ENCODE measurements at places on chromosomes 7 and 10.
A peak's percentile ranks its signal among the peaks of the same experiment; 100 is the strongest.

DNA sequence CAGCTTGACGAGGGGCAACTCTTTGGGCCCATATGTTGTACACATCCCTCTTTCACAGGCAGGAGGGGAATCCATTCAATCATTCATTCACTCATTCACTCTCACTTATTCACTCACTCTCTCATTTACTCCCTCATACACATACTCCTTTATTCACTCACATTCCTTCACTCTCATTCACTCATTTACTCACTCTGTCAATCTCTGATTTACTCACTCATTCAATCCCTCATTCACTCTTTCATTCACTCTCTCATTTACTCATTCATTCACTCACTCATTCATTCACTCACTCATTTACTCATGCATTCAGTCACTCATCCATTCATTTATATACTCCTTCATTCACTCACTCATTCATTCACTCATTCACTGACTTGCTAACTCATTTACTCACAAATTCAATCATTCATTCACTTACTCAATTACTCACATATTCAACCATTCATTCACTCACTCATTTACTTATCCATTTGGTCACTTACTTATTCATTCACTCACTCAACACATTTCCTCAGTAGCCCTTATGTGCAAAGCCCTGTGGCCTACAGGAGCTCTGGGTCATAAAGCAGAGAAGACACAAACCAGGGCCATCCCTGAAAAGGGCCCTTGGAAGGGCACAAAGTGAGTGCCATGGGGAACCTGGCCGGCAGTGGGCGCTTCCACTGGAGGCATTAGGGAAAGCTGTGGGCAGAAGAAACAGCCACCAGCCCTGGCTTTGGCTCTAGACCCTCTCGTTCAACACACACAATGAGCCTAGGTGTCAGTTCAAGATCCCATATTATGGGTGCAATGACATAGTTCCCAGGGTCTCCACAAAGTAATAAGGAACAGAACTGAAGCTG, 26.0 kb downstream of the HIP1 start:
- no peak for DNase-seq

DNA sequence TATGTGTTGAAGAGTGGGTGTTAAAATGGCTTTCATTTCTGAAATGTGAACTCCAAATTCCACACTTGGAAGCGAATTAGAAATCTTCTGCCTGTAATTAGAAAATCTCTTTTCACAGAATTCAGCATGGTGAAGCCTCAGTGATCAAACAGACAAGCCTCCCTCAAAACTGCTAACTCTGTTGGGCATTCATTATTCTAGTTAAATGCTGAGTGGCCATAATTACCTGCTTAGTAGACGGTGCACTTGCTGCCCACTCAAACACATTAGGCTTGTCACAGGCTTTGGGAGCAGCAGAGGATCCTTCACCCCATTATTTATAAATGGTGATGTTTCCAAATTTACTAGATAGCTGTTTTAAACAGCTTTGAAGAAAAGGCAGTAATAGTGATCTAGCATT, 177.2 kb upstream of the PCLO start:
- DNase-seq: no peak

GRCh38 chr10:101607124-101607523, 19.0 kb downstream of the DPCD start:
- peak; percentile 76 for DNase-seq

GRCh38 chr7:126803060-126803665, 449.6 kb downstream of the GRM8 start:
- DNase-seq: peak; percentile 81

DNA sequence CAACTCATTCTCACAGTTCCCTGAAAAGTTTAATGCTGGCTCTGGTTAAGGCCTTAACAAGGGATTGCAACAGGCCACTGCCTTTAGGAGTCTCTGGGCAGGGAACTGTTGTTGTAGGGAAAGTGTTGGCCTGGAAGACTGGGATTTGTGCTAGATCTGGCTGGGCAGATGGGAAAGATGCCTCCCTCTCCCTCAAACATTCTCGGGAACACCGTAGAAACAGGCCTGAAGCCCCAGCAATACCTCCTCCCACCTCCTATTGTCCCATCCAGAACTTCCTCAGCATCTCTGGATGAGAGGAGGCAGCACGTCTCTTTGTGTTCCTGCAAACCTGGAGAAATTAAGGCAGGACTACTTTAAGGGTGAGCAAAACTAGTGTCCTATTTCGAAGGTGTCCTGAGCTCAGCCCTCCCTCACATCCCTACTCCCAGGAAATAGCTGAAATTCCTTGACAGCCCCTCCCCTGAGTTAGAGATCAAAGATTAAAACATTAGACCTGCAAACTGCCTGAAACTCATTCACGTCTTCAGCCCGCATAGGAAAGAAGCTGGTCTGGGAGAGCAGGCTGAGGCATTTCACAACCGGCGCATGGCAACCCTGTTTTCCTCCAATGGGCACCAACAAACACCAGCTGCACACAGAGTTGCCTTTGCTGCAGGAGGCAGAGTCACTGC, 10.9 kb upstream of the MAP3K8 start:
- DNase-seq: peak; percentile 52

- DNase-seq: no peak
Observed at GRCh38 chr7:29945259-29945809, 44.3 kb downstream of the SCRN1 start.

DNA sequence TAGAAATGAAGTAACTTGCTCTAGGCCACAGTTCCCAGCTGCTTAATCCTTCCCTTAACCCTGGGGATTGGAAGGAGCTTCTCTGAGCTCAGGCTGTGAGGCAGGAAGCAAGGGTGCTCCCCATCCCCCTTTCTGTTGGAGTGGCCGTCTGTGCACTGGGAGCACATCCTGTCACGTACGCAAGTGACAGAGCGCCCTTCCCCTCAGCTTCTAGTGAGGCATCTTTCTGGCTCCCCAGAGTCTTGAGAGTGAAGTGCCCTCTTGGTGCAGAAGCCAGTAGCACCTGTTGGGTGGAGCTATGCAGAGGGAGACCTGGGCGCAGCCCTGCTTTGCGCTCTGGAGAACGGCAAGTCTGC, 47.8 kb downstream of the SHH start:
- DNase-seq: no peak

DNA sequence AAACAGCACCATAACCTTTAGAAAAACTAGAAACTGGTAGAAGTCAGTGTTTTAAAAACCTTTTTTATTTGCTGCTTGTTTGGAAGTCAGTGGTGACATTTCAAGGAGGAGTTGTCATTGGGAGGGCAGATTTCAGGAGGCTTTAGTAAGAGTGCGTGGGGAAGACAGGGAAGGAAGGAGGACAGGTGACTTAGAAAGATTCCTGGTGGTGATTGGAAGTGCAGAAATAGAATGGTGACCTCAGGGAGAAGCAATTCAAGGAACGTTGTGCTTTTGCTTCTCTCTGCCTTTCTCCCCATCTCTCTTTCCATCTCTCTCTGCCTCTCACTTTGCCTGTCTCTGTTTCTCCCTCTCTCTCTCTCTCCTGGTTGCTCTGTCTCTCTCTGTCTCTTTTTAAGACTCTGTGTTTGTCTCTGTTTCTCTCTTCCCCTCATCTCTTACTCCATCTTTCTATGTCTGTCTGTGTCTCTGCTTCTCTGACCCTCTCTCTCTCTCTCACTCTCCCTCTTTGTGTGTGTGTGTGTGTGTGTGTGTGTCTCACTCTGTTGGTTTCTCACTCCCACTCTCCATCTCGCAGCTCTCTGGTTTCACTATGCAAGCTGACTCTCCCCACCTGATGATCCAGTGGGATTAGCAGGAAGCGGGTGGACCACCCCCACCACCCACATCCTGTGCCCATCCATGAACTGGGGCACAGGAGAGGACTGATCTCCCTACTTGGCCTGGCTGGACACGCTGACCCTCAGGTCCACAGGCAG, 10.9 kb upstream of the PFKP start:
- DNase-seq: no peak

DNA sequence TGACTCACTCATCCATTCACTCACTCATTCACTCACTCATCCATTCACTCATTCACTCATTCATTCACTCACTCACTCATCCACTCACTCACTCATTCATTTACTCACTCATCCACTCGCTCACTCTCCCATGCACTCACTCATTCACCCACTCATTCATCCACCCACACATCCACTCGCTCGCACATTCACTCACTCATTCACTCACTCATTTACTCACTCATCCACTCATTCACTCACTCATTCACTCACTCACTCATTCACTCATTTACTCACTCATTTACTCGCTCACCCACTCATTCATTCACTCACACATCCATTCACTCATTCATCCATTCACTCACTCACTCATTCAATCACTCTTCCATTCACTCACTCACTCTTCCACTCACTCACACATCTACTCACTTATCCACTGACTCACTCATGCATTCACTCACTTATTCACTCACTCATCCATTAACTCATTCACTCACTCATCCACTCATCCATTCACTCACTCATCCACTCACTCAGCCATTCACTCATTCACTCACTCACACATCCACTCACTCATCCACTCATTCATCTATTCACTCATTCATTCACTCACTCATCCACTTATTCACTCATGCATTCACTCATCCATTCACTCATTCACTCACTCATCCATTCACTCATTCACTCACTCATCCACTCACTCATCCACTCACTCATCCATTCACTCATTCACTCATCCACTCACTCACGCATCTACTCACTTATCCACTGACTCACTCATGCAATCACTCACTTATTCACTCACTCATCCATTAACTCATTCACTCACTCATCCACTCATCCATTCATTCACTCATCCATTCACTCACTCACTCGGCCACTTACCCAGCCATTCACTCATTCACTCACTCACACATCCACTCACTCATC, 74.0 kb downstream of the CARD11 start:
- no peak for DNase-seq

DNA sequence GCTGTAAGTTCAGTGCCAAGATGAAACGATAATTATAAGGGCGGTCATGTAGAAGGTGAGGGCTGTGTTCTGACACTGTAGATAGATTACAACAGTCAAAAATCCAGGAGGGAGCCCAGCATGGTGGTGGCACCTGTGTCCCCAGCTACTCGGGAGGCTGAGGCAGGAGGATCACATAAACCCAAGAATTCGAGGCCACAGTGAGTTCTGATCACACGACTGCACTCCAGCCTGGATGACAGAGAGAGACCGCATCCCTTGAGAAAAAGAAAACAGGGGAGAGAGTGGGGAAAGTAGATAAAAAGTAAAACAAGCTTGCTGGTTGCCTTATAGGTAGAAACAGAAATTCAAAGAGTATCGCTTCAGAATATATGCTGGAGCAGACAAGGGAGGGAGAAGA, 52.1 kb downstream of the KCNH2 start:
- DNase-seq: no peak

DNA sequence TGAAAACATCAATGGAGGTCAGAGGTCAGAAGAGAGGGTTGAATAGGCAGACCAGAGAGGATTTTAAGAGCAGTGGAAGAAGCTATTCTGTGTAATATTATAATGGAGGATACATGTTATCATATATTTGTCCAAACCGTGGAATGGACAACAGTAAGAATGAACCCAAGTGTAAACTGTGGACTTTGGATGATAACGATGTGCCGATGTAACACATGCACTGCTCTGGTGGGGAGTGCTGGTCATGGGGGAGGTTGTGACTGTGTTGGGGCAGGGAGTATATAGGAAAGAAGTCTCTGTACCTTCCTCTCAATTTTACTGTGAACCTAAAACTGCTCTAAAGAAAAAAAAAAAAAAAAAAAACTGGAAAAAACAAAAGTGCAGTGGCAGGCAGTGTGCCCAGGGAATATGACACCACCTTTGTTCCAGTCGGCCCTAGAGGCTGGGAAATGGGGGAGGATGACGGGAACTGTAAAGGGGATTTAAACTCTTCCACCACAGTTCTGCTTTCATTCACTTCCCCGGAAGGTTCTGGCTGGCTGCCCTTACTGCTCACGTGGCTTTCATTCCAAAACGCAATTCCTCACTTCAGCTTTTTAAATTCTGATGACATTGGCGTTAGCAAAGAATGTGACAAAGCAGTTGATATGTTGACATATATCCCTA, 113.7 kb upstream of the ANKRD1 start:
- peak; percentile 50 for DNase-seq

DNA sequence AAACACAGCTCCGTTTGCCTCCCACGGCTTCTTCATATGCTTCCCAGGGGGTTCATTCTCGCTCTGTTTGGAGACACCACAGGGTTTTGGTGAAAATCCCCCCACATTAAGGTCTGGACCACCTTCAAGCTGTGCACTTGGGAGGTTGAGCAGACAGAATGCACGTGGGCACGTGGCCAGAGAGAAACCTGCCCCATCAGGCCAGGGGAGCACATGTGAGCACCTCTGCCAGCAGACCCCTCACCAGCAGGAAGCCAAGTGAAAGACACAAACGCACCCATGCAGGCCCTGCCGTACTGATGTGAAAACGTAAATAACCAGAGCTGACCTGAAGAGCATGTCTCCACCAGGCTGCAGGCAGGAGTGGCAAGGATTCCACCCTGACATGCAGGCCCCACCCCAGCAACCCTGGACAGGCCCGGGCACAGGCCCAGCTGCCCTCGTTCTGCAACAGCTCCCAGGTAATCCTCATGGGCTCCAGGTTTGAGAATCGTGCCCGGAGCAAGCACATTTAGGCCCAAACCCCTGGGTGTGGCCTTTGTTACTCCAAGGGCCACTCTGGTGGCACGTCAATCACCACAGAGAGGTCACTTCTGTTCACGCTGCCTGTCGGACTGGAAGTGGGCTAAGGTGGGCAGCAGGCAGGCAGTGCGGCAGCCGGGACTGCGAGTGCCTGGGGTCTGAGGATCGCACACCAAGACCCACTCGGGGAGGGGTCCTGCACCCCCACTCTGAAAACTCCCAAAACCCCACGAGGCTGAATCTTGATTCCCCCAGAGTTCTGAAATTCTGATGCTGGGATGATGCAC, 184.4 kb downstream of the PTPRN2 start:
- DNase-seq: no peak

DNA sequence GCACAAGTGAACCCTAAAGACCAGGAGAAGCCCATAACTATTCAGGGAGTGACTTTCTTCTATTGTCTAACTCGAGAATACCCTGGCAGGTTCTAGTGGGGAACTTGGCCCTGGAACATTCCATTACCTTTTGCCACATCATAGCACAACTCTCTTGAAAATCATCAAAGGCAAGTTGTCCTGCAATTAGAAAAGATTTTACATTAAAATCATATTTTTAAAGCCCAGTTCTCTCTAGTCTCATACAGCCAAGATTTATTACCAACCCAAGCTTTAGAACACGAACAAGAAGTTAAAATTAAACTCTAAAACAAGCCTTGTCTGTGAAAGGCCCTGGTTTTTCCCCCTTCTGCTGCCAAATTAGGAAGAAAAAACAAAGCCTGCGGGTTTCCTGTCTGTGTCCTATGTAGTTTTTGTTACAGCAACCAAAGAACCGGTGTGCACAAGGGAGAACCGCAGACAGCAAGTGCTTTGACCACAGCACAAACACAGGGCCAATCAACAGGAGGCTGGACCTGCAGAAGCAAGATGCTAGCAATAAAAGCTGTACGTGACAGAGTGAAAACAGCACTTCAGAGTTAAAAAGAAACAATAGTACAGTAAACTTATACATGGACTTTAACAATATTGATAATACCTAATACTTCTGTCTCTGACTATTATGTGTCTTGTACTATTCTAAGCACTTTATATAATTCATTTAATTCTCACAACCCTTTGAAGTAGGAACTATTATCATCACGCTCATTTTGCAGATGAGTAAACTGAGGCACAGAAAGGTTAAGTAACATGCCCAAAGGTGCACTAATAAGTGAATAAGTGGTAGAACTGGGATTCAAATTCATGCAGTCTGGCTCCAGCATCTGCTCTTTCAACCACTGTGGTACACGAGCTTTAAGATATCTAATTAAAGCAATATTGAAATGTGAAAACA, 65.8 kb downstream of the STK17A start:
- no peak for DNase-seq

- DNase-seq: no peak
Observed at GRCh38 chr7:140239653-140239935, 62.8 kb upstream of the KDM7A start.

- DNase-seq: no peak
Observed at GRCh38 chr10:110918643-110919348, at the start of gene BBIP1. Gene BBIP1 (minus strand): TSS chr10:110919180. CDS start chr10:110918157, 1,023 bp downstream.

All from neural progenitor cell (in vitro differentiated cells).